ENCODE measurements at places on chromosomes 3 and 15.
A peak's percentile ranks its signal among the peaks of the same experiment; 100 is the strongest.

- DNase-seq, result no peak
These were observed 11.6 kb upstream of the TFRC start for GRCh38 chr3:196093317-196094111.

DNA sequence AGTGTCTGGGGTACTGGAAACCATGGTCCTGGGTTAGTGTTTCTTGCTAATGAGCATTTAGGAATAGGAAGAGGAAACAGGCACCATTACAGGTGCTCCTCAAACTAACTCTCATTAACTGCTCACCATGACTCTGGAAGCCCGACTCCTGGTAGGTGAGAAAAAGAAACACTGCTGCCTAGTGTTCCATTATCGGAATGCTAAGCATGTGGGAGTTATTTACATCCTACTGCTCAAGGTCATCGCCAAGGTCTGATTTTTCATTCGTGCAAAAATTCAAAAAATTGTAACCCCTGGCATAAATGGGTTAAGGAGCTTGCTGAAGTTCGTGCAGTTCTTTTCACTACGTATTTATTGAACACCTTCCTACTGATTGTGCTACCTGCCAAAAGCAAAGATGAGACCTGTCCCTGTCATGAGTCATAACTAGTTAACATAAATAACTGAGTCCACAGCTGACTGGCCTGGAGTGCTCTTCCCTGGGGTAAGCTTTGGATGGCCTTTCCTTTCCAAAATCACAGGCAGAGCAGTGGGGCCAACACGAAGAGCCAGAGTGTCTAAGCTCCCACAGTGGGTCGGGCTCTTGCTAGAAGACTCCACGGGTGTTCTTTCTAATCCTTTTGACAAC lies 22.7 kb upstream of the PAQR5 start:
- no peak for DNase-seq

DNA sequence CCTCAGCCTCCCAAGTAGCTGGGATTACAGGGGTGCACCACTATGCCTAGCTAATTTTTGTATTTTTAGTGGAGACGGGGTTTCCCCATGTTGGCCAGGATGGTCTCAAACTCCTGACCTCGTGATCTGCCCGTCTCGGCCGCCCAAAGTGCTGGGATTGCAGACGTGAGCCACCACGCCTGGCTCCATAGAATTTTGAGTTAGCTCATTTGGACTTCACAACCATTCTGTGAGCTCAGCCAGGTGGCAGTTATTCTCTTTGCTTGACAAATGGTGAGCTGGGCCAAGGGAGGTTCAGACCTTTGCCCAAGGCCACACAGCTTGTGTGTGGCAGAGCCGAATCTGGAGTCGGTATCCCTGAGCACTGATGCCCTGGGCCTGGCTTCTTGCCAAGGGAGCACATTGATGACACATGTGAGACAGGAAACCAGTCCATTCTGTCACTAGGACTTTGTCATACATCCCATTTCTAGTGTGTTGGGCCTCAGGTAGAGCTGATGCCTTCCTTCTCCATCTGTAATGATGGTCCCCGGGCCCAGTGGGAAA lies 17.6 kb downstream of the PODXL2 start:
- DNase-seq, result no peak

GRCh38 chr3:191254098-191254873 lies 55.2 kb downstream of the OSTN start:
- DNase-seq, result no peak

DNA sequence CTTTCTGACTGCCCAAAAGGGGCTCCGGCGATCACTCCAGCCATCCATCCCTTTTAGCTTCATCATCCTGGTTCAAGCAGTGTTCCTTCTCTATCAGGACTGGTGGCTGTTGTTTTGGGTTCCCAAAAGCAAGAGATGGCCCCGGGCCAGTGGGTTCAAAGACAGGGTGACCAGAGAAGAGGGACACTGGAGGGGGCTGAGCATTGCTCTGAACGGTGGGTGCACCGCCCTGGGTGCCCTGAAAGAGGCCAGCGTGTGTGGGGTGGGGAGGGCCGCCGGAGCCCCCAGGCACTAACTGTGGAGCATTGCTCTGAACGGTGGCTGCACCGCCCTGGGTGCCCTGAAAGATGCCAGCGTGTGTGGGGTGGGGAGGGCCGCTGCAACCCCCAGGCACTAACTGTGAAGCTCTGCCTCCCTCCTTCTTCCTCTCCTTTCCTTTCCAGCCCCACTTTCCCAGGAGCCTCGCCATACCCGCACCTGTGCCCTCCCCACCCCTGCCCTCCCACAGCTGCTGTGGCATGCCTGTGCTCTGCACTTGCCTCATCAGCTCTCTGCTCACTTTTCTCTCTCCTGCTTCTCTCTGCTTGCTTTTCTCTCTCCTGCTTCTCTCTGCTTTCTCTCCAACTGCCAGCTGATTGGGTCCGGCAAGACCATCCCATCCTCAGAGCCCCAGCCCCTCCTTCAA lies 37.4 kb upstream of the OR4F6 start:
- DNase-seq, result no peak

DNA sequence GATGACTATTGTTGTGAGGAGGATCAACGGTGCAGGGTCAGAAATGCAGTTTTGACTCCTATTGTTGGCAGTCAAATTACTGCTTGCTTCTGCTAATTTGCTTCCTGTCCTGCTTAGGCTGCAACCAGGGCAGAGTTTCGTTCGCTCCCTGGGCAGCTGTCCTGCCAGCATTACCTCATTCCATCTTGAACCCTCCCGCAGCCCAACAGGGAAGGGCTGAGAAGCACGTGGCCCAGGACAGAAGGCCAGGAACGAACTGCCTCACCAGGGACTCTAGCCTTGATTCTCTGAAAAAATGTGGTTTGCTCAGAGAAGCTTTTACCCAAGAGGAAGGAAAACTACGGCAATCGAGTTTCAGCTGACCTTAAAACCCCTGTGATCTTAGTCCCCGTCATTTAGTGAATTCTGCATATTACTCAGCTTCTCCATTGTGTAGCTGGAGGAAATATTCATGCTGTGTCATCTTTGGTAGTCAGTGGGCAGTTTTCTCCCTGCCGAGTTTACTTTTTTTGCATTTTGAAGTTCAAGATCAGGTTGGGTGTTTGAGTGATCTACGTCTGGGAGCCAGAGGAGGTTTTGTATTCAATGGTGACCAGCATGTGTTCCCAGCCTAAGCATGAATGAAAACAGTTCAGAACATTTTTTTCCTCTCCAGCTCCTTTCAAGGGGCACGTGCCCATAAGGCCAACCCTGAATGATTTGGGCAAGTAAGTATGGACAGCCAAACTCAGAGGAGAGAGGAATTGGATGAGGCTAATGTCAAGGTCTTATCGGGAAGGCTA lies 23.0 kb downstream of the TLNRD1 start:
- DNase-seq, result no peak

- DNase-seq, result peak; percentile 23
These were observed 205.6 kb upstream of the DPH6 start for GRCh38 chr15:35751413-35752133.

- no peak for DNase-seq
These were observed 159.2 kb downstream of the CNTN6 start for GRCh38 chr3:1252061-1252430.

DNA sequence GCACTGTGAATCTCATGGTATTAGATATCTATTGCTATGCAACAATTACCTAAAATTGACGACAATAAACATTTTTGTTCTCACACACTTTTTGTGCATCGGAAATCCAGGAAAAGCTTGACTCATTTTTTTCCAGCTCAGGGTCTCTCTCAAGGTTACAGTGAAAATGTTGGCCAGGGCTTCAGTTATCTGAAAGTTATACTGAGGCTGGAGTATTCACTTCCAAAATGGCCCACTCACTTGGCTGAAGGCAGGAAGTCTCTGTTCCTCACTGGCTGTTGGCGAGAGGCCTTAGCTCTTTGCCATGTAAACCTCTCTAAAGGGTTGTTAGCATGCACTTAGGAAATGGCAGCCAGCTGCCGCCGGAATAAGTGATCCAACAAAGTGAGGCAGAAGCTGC lies 41.4 kb downstream of the OSTN start:
- DNase-seq, result no peak

DNA sequence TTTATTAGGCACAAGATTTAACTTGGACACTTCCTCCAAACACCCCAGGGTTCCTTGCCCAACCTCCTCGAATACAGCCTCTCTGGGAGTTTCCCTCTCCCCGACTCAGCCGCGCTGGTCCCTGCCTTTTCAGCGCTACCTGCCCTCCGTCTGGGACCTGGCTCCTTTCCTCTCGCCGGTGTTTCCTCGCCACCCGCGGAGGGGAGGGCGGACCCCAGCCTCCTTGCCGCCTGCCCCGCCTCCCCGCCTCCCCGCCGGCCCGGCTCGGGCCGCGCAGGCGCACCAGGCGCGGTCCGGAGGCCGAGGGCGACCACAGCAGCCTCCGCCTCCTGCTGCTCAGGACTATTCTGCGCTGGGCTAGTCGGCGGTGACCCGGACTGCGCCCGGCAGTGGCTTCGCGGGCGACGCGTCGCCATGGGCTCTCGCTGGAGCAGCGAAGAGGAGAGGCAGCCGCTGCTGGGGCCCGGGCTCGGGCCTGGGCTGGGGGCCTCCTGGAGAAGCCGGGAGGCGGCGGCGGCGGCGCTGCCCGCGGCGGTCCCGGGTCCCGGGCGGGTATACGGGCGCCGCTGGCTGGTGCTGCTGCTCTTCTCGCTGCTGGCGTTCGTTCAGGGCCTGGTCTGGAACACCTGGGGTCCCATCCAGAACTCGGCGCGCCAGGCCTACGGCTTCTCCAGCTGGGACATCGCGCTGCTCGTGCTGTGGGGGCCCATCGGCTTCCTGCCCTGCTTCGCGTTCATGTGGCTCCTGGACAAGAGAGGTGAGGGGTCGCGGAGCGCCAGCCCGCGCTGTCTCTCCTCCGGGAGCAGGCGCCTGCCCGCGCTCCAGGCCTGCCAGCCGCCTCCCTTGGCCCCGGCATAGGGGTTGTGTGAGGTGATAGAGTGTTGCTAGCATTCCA lies at the start of gene SLC49A4:
TSS of gene SLC49A4 (plus strand) at position 291 of the 895 bp plus-strand sequence. CDS start at position 415, 124 bp downstream.
- DNase-seq, result peak; percentile 9

- no peak for DNase-seq
These were observed 92.8 kb downstream of the EOMES start for GRCh38 chr3:27629366-27629765.

- no peak for DNase-seq
These were observed 64.5 kb downstream of the MDFIC2 start for GRCh38 chr3:70247955-70248354.

- DNase-seq, result no peak
These were observed 26.7 kb downstream of the SLC2A2 start for GRCh38 chr3:170999737-171000242.

- DNase-seq, result no peak
These were observed 149.7 kb upstream of the FRMD4B start for GRCh38 chr3:69535613-69536012.

GRCh38 chr3:14216257-14217048 lies 37.8 kb downstream of the LSM3 start:
- DNase-seq, result no peak

GRCh38 chr3:14957925-14958324 lies 10.5 kb downstream of the NR2C2 start:
- no peak for DNase-seq

DNA sequence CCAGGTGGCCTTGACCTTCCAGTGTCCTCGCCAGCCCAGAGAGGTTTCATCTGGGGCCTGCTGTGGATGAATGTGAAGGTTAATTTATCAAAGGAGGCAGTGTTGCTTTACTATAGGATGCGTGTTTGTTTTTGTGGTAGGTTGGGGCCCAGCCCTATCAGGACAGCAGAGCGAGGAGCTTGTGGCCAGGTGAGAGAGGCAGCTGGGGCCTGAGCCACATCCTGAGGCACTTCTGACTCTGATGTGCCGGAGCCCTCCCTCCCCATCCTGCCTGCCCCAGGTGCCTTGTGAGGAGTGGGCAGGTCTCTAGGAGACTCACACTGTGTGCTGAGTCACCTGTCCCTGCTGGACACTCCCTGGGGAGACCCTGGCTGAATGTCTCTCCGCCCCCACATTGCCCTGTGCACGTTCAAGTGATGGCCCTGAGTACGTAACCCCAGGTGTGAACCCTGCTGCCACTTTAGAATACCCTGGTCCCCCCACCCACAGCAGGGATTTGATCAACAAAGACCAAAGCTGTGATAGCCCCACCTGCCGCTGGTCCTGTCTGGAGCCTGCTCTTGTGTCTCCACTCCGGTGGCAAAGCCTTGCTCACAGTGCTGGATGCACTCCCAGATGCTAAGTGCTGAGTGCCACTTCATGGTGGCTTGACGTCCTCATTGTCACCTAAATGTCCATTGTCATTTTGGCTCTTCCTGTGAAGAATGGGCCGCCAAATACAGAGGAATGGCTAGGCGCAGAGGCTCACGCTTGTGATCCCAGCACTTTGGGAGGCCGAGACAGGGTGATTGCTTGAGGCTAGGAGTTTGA lies 16.0 kb downstream of the FBLN2 start:
- DNase-seq, result no peak

DNA sequence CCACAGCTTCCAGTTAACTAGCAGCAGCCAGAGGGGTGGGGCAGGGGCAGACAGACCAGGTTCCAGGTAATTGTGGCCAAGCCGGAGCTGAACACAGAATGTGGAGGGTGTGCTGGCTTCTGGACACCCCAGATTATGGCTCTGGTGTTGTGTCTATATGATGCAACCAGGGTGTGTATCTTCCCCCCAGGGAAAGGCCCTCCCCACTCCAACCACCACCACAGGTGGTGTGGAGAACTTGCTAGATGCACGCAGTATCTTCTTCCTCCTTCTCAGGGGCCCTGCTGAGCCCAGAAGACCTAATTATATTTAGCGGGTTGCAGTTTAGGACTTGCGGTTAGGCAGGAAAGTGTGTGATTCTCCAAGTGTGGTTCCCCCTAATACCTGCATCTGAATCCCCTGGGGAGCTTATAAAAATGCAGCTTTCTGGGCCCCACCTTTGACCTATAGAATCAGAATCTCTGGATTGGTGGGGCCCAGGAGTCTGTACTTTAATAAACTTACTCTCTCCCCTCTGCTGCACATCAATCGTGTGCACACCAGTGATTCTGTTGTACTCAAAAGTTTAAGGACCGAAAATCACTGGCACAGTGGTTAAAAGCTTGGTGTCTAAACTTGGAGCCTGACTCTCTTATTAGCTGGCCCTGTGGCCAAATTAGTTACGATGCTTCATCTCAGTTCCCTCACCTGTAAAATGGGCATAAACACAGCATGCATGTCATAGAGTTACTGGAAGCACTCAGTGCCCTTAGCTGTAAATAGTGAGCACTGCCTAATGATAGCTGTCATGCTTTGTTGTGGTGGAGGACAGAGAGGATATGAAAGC lies 379.1 kb upstream of the PROK2 start:
- DNase-seq, result no peak

- DNase-seq, result no peak
These were observed 17.7 kb downstream of the CLEC3B start for GRCh38 chr3:45043728-45044299.

- no peak for DNase-seq
These were observed 110.3 kb upstream of the ALDH1A3 start for GRCh38 chr15:100769043-100769974.

GRCh38 chr3:194718079-194718478 lies 32.4 kb downstream of the FAM43A start:
- no peak for DNase-seq

DNA sequence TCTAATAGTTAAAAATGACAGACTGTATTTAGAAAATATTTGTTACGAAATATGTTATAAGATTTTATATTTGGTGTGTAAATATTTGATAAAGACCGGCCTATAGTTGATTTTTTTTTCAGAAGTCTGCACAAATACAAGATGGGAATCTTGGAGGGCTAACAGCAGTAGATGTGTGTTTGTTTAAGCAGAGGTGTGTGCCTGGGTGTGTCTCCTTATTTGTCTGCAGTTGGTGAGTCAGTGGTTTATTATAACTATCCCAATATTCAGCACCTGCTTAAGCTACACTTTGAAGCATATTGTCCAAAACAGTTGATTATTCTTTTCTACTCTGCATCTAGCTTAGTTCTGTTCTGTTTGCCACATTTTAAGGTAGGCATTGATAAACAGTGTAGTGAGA lies 12.4 kb downstream of the GLCE start:
- no peak for DNase-seq

- no peak for DNase-seq
These were observed 38.2 kb upstream of the CFAP161 start for GRCh38 chr15:81095690-81096365.

GRCh38 chr3:105368566-105369499 lies 2.1 kb downstream of the ALCAM start:
- DNase-seq, result no peak
